ENCODE measurements at places on chromosomes 4 and X.

GRCh38 chr4:2339458-2340271 is 77.8 kb upstream of the MXD4 start:
- DNase-seq: no peak

DNA sequence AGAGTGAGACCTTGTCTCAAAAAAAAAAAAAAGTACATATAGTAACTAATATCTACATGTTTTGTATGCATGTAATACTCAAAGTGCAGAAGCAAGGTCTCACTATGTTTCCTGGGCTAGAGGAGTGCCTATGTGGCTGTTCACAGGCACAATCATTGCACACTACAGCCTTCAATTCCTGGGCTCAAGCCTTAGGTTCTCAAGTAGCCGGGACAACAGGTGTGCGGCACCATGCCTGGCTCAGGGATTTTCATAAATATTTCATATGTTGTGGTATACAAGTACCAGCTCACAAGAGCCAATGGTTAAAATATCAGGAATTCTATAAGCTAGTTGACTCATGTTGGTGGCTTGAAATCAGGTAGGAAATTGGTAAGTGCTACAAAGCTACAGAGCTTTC is 94.8 kb downstream of the LARP7 start:
- no peak for DNase-seq

- DNase-seq: no peak
Observed at GRCh38 chrX:31384471-31384870, 312.6 kb upstream of the FTHL17 start.

DNA sequence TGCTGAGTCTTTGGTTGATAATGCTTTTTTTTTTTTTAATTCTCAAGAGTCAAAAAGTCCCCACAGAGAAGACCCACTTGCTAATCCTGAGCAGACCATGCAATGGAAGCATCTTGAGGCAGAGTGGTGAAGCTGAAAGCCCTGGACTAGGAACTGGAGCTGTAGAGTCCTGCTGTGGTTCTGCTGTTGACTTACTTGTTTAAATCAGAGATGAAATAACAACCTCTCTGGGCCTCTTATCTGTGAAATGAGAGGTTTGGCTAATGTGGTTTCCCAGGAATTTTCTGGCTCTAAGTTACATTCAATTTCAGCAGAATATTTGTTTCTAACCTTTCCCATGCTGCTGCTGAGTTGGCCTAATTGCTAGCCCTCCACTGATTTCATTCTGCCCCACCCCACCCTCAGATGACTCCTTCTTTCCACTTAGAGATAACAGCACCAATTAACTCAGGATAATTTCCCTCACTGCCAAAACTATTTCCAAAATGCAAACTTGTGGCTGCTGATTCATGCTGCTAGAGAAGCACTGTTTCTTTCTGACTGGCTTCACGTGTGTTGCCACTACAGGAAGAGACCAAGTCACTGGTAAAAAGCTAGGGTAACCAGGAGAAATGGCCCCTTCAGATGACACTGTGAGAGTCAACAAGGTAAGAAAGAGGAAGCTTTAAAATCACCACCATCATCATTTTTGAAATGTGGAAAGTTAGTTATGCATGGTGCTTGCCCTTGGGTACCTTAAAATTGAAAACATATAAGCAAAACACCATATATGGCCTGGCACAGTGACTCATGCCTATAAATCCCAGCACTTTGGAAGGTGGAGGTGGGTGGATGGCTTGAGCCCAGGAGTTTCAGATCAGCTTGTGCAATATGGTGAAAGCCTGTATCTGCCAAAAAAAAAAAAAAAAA is 326.4 kb downstream of the DCHS2 start:
- no peak for DNase-seq

- no peak for DNase-seq
Observed at GRCh38 chr4:174215961-174216680, 67.3 kb downstream of the FBXO8 start.

DNA sequence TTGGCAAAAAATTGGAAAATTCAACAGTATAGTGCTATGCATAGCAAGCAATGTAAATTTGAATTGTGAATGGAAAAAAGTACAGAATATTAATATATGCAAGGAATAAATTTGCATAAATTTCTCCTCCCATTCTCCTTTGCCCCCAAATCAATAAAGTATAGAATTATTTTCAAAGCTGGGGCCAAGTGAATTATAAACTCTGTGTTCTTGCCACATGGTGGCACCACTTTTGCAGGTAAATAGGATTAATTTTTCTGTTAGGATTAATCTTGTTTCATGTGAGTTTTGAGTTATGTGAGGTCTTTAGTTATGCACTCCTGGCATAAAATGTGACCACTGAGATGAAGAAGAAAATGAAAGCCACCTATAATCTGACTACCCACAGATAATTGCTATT is 19.9 kb downstream of the COPS4 start:
- DNase-seq: no peak

Measured in thyroid gland (tissue), 4 donors.